Nephron progenitor cell (in vitro differentiated cells): ENCODE measurements at places on chromosomes 7 and 10.

DNA sequence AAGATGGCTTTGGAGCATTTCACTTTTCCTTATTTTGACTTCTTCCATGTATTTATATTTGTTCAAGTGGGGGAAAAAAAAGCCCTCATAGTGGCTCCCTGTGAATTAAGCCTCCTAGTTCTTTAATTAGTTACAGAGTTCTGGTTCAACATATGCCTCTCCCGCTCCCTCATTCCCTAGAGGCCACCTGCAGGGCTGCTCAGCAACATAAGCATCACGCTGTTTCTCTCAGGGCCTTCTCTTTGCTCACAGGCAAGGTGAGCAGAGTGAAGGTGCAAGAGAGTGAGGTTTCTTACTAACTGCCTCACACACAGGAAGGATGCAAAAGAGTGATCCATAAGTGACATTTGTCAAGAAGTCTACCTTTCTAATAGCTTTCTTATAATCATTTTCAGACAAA, 196.7 kb downstream of the SEMA3E start:
- DNase-seq, result no peak

DNA sequence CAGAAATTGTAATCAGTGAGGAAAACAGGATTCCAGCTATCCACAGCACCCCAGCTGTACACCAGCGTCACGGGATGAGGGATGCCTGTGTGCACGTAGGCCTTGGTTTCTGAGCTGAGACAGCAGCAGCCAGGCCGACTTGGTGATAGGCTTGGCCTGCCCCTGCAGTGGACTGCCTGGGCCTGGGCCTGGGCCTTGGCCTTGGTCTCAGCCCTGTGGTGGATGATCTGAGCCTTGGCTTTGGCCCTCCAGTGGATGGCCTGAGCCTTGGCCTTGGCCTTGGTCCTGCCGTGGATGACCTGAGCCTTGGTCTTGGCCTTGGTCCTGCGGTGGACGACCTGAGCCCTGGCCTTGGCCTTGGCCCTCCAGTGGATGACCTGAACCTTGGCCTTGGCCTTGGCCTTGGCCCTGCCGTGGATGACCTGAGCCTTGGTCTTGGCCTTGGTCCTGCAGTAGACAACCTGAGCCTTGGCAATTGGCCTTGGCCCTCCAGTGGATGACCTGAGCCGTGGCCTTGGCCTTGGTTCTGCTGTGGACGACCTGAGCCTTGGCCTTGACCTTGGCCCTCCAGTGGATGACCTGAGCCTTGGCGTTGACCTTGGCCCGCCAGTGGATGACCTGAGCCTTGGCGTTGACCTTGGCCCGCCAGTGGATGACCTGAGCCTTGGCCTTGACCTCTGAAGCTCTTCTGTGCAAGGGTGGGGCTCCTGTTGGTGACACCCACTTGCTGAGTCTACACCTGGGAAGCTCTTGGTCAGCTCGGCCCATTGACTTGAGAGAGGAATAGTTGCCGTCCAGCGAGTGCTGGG, 93.8 kb downstream of the CUX1 start:
- DNase-seq, result no peak

DNA sequence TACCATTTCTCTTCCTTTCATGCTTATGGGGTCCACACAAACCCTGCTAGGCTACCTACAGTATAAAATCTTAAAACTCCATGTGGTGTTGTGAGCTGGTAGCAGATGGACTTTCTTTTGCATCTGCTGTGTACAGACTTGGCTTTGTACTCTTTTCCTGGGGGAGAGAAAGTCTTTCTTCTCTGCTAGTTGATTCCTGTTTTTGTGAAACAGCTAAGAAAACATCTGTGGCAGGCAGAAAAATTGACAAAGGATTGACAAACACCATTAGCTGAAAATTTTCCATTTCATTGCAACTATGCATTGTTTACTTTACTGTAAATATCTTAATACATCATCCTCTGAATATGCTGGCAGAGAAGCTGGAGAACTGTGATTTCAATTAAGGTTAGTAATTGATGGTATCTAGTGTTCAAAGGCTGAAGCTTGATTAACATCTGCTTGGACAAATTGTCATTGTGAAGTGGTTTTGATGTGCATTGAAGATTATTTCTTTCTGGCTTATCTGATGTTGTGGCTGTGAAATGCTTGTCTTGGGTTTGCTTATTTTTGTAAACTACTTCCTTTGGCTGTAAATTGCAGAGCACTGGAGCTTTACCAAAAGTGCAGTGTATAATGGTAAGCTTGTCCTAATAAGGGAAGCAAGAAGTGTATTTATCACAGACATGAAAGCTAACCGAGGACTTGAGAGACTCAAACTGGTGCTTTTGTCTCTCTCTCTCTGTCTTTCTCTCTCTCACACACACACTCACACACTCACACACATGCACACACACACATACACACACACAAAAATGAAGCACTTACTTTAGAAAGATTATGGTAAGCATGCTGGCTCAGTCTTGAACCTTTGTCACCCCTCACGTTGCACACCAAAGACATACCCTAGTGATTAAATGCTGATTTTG, at the start of gene FOXP2:
Gene FOXP2 (plus strand): TSS at position 660 of the 908 bp plus-strand sequence. CDS start 11,697 bp downstream, outside the sequence.
- DNase-seq, result no peak

DNA sequence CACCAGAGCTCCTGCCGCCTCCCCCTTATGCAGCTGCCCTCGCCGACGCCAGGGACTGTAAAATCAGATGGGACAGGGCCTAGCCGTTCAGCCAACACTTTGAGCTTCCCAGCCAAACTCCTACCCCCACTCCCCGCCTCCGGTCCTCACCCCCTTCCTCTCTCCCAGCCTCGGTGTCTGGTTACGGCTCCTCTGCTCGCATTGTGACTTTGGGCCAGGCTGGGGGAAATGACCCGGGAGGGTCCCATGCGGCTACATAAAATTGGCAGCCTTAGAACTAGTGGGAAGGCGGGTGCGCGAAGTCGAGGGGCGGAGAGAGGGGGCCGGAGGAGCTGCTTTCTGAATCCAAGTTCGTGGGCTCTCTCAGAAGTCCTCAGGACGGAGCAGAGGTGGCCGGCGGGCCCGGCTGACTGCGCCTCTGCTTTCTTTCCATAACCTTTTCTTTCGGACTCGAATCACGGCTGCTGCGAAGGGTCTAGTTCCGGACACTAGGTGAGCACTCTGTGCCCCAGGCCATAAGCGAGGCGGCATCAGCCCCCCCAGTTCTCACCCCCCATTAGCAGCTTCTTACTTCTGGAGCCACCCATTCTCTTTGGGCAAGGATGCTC, at the start of gene KAZALD1:
Gene KAZALD1 (plus strand): TSS at position 366 of the 608 bp plus-strand sequence. CDS start 604 bp downstream, outside the sequence.
- peak; percentile 67 for DNase-seq

GRCh38 chr10:13765641-13766341, 179.0 kb downstream of the PRPF18 start:
- no peak for DNase-seq

DNA sequence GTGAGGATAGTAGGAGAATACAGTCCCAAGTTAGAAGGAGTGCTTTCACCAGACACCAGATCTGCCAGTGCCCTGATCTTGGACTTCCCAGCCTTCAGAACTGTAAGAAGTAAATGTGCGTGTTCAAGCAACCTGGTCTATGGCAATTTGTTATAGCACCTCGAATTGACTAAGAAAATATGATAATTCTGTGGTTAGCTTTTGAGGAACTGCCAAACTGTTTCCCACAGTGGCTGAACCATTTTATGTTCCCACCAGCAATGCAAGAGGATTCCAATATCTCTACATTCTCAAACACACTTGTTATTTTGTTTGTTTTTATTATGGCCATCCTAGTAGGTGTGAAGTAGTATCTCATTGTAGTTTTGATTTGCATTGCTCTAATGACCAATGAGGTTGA, 47.0 kb downstream of the RBM20 start:
- DNase-seq, result no peak

DNA sequence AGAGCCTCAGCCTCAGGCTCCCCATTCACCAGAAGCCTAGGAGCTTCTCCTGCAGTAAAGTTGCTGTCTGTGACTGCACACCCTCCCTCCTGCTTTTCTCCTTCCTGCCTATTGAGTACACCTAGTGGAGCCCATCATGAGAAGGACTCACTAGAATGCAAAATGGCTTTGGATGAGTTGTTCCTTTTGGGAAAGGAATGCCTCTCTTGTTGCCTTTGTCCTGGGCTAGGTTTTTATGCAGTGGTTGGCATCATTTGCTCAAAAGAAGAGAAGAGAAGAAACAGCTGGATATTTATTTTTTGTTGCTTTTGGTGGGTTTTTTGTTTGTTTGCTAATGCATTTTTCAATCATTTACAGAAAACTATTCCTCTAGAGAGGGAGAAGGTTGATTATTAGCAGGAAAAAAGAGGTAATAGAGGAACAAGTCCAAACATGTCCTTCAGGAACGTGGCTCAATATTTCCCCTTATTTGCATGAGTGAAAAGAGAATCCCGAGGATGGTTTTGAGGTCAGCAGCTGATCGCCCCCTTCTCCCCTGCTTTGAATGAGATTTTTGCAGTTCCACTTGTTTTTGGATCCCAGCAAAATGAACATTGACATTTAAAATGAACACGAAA, 369.9 kb upstream of the NRP1 start:
- no peak for DNase-seq
